ENCODE measurements at places on chromosomes 11 and 22.

GRCh38 chr11:61041755-61042518, 60.4 kb upstream of the CD5 start:
- peak; percentile 91 for DNase-seq

- DNase-seq = no peak
Measured at GRCh38 chr11:112760396-112761059, 200.7 kb upstream of the NCAM1 start.

DNA sequence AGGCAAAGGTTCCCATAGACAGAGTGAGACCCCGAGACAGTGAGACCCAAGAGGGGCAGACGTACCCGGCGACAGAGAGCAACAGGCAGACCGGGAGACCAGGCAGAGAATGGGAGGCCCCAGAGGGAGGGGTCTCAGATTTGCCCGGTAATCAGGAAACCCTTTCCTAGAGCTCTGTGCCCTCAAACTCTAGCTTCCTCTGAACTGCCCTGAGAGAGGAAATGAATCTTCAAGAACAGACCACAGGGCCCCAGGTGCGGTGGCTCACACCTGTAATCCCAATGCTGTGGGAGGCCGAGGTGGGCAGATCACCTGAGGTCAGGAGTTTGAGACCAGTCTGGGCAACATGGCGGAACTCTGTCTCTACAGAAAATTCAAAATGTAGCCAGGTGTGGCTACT, 47.7 kb downstream of the RPUSD4 start:
- no peak for DNase-seq

DNA sequence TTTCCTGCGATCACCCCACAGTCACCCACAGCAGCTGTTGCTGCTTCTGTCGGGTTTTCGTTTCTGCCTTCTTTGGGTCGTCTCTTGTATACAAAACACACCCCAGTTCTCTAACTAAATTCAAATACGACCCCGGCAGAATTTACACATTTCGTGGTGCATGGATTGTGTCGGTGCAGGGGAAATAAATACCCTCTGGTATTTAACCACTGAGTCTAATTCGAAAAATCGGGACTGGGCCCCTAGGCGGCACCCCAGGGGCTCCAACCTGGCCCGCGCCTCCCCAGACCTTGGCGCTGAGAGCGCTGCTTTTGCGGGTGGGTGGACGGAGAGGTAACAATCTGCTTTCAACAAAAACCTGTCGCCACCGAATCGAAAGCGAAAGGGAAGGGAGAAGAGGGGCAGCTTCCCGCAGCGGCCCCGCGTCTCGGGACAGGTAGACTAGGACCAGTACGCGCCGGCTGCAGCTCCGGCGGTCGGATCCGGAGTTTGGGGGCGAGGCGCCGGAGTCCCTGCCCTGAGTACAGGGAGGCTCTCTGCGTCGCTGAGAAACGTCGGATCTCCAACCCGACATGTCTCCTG, 4.4 kb downstream of the ALX4 start:
- no peak for DNase-seq

- DNase-seq = no peak
Measured at GRCh38 chr11:26014456-26015115, 317.3 kb upstream of the ANO3 start.

DNA sequence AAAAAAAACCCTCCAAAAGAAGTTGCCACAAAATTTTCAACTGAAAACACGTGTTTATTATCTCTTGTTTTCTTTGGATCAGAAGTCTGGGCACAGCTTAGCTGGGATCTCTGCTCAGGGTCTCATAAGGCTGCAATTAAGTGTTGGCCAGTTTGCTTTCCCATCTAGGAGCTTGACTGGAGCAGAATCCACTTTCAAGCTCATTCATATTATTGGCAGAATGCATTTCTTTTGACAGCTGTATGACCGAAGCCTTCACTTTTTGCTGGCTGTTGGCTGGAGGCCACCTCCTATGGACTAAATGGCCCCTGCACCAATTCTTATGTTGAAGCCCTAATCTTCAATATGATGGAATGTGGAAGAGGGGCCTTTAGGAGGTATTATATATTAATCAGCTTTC, 139.6 kb downstream of the DDX10 start:
- DNase-seq = no peak

- DNase-seq = peak; percentile 86
Measured at GRCh38 chr11:16605894-16606783, 132.3 kb upstream of the C11orf58 start.

- DNase-seq = no peak
Measured at GRCh38 chr11:16817351-16817750, 78.9 kb downstream of the C11orf58 start.

DNA sequence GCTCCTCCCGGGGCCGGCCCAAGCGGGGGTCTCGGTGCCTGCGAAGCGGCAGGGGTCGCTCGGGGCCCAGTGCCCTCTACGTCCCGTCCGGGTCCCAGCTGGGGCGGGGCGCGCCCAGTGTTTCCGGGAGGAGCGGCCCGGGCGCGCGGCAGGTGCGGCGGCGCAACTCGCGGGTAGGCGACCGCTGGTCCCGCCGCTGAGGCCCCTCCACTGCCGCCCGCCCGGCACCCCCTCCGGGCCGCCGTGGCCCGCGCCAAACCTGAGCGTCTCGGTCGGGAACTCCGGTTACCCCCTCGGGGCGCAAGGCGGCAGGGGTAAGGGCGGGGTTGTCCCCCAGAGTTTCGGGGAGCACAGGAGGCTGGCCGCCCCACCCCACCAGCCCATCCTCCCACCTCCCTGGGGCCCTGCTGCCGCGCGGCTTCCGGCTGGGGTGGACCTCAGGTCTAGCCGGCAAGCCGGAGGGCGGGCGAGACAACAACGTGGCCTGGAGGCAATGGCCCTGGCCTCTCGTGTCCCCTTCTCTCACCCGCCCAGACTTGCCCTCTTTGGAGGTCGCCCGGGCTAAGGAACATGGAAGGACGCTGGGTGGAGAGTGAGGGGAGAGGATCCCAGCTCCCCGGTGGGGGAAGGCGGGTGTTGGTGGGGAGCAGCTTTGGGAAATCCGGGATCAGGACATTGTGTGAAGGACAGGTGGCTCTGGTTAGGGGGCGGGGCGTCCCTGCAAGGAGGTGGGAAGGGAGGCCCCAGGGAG, 398 bp upstream of the CRACR2B start:
- DNase-seq = no peak

DNA sequence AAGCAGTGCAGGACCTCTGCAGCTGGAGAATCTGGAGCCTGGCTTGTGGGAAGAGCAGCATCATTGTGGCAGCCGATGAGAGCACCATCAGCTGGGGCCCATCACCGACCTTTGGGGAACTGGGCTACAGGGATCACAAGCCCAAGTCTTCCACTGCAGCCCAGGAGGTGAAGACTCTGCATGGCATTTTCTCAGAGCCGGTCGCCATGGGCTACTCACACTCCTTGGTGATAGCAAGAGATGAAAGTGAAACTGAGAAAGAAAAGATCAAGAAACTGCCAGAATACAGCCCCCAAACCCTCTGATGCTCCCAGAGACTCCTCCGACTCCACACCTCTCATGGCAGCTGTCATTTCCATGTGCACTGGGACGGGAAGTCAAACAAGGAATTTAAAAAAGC, 35.6 kb downstream of the ASRGL1 start:
- DNase-seq = no peak

- DNase-seq = no peak
Measured at GRCh38 chr11:111089759-111090158, 155.8 kb upstream of the POU2AF2 start.

All from CD4-positive, alpha-beta T cell (primary cell).